ENCODE measurements at places on chromosomes 5 and 9.

DNA sequence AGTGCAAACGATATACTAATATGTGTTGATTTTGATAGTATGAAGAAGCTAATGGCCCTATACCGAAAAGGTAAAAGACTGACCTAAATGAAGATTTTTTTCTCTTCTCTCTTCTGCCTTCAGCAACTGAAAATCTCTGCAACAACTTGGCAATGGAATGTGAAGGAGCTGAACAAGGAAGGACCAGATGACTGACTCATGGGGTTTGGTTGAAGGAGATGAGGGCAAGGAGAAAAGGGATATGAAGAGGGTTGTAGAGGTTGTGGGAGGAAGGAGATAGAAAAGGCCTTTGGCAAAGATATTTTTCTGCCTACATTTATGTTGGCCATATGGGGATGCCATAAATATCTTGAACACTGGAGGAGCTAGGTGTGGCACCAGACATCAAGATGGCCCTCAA, 129.7 kb upstream of the CHD1 start:
- no peak for DNase-seq

- DNase-seq, result no peak
These were observed 157.2 kb downstream of the EFNA5 start for GRCh38 chr5:107513337-107514085.

- DNase-seq, result no peak
These were observed 40.3 kb upstream of the GLRX start for GRCh38 chr5:95862671-95863382.

DNA sequence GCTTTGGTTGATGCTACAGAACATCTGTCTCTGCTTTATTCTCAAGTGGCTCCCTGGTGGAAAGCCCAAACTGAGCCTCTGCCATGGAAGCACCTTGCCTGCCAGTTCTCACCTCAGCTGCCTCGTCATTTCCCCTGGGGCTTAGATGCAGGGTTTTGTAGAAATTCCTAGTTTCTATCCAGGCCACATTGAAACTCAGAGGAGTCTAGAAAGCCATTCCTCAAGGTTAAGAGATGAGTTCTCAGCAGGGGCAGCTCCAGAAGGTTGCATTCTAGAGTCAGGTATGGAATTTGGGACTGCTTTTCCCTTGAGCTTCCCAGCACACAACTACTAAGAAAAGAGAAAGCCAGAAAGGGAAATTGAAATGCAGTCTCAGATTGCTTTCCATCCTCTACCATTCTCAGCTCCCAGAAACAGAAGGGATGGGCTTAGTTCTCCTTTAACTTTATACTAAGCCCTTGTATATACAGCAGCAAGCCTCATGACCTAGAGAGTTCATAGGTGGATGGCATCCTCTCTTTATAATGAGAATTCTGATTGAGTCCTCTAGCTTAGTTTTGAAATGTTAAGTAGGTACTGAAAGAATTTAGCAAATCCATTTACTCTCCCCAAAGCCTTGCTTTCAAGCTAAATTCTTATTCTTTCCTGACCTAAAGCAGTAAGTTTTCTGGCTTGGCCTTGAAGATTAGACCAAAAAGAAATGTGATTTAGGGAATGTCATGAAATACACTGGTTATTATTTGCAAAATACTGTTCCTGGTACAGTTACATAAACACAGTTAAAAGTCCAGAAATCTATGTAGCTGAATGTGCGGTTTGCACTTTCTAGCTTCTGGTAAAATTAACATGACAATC, 66.0 kb upstream of the MEF2C start:
- DNase-seq, result no peak

- DNase-seq, result no peak
These were observed 71.4 kb downstream of the DAPK1 start for GRCh38 chr9:87569008-87569509.

DNA sequence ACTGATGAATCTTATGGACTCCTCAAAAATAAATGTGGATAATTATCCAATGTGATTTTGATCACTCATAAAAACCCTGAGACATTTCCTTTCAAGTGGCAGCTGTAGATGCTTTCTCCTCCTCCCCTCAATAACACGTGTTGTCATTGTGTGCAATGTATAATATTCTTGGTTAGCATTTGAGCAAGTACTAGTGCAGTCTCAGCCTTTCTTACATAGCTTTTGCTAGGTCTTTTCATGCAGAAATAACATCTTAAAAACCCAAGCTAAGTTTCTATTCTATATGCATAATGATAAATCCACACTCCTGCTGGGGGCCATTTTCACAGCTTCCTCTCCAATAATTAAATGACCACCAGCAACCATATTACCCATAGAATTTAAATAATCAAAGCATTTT, 1835.2 kb upstream of the NUDT12 start:
- no peak for DNase-seq

- DNase-seq, result no peak
These were observed 24.0 kb upstream of the LTC4S start for GRCh38 chr5:179769796-179770195.

Data from posterior cingulate gyrus (tissue), 11 donors.